ENCODE measurements at places on chromosomes 1 and 21.

- DNase-seq = no peak
These were observed 10.1 kb upstream of the IL10RB start for GRCh38 chr21:33256019-33256418.

- no peak for DNase-seq
These were observed 73.2 kb downstream of the MAN1C1 start for GRCh38 chr1:25689686-25690381.

DNA sequence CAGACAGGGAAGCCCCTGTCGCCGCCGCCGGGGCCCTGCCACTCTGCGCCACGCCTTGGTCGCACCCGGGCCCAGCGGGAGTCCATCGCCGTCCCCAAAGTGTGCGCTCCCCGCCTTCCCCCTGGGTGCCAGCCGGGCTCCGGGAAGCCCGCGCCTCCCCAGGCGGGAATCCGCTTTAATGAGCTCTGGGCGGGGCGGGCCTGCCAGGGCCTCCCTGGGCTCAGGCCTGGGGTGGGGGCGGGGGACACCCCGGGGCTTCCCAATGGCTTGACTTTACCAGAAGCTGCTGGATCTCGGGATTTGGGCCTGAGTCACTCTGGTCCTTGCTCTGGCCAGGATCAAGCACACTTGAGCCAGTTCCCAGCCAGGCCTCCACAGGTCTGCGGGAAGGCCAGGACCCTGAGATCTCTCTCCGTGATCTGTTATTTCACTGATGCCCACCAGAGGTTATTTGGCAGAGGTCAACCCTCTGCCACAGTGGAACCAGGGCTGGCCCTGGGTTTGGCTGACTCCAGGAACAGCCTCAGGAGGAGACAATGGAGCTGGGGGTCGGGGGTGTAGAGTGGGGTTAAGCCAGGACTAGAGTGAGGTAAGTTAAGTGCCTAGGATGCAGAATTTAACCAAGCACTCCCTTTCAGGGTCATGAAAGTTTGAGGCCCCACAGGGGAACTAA, 178.4 kb upstream of the EDN2 start:
- no peak for DNase-seq

GRCh38 chr1:205488074-205488723, 16.3 kb upstream of the CDK18 start:
- DNase-seq = peak; percentile 57

DNA sequence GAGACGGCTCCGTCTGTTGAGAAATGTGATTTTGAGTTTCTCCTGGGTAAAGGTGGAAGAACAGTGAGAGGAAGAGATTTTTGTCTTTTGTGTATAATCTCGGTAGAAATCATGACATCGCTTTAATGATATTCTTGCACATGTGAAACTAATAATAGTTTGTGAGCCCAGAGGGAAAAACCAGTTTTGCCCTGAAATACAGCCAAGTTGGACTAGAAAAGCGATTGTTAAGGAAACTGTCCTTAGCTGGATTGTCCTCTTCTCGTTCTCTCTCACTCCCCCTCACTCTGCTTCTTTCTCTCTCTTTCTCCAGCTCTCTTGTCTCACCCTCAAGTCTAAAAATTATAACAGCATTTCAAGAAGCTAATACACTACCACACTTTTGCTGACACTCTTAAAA, 17.1 kb downstream of the KCNJ6 start:
- no peak for DNase-seq

GRCh38 chr21:42541174-42541573, 27.5 kb downstream of the SLC37A1 start:
- no peak for DNase-seq

DNA sequence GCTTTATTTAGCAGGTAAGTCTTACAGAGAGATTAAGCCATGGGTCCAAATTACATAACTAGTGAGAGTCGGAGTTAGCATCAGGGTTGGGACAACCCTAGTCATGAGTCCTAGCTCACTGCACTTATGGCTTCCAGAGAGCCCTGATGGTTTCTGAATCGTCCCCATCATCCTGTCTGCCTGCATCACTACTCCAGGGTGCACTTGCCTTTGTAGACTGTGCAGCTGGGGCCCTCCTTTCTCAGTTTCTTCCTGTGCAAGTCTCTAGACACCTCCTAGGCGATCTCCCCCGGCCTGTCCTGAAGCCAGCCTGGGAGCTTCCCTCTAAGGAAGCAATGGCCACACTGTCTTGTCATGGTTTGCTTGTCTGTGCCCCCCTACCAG, 37.1 kb downstream of the KIAA0040 start:
- DNase-seq = no peak

- DNase-seq = no peak
These were observed 27.2 kb downstream of the SYT6 start for GRCh38 chr1:114126261-114127095.

DNA sequence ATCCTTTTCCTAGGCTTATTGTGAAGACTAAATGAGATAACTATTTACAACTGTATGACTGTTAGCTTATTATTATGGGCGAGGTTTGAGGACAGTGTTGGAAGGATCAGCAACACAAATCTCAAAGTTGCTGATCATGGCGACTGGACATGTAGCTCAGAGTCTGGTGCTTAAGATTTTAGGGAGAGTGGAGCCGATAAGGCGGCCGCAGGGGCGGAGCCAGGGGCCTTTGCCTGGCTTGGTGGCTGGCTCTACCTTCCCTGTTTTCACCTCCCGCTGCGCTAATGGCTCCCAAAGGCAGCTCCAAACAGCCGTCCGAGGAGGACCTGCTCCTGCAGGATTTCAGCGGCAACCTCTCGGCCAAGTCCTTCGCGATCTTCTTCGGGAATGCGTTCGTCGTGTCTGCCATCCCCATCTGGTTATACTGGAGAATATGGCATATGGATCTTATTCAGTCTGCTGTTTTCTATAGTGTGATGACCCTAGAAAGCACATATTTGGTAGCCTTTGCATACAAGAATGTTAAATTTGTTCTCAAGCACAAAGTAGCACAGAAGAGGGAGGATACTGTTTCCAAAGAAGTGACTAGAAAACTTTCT, 45.5 kb downstream of the GIPC2 start:
- no peak for DNase-seq

DNA sequence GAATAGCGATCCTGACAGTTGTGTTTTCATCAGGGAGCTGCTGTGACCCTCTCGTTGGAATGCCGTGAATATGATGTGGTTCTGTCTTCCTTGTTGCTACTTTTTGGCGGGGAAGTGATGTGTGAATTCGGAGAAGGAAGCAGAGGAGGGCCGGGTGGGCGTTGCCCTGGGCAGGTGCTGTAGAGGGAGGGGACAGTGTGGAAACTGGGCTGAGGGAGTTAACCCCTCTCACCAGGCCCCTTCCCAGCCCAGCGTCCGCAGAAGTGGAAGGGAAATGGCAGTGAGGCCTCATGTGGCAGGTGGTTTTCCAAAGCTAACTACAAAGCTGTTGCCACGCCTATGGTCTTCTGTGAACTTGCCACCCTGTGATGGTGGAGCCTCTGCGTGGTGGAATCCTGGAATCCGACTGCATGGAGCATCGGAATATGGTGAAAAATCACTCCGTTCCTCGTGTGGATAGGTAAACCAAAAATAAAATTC, 227.9 kb downstream of the DYRK1A start:
- no peak for DNase-seq

GRCh38 chr1:41853907-41854306, 64.8 kb downstream of the HIVEP3 start:
- DNase-seq = no peak

GRCh38 chr1:225607355-225607754, 45.6 kb downstream of the ENAH start:
- no peak for DNase-seq

GRCh38 chr1:103948526-103948925, 198.8 kb downstream of the AMY1C start:
- no peak for DNase-seq

- DNase-seq = no peak
These were observed 60.7 kb upstream of the GOLT1A start for GRCh38 chr1:204274446-204274845.

DNA sequence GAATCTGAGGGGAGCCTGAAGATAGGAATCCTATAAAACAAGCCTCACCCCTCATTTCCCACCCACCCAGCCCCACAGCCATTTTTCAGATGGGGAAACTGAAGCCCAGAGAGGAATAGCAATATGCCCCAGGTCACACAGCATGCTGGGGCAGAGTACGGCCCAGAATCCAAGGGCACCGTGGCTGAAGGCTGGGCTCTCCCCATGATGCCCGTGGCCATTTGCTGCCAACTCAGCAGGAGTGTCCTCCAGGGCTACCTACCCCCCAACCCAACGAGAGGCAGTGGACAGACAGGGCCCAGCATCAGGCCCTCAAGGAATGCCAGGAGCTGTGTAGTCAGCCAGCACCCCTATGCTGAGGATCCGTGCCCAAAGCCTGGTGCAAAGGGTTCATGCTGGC, 8.5 kb downstream of the COL16A1 start:
- no peak for DNase-seq

GRCh38 chr1:204295671-204296070, 64.1 kb downstream of the PLEKHA6 start:
- no peak for DNase-seq

DNA sequence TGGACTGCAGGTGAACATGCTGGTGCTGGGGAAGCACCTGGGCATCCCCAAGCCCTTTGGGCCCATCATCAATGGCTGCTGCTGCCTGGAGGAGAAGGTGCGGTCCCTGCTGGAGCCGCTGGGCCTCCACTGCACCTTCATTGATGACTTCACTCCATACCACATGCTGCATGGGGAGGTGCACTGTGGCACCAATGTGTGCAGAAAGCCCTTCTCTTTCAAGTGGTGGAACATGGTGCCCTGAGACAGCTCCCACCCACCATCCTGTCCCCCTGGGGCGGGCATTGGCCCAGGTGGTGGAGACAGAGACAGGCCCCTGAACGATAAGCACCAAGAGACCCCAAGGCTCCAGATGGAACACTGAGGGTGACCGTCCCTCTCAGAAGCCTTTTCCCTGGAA, 25.2 kb upstream of the PADI4 start:
- DNase-seq = no peak

Measured in erythroblast (primary cell).